Tibial artery (tissue), 4 donors: ENCODE measurements at places on chromosomes 3 and 15.

GRCh38 chr3:72786668-72787067, 61.6 kb downstream of the SHQ1 start:
- no peak for DNase-seq

DNA sequence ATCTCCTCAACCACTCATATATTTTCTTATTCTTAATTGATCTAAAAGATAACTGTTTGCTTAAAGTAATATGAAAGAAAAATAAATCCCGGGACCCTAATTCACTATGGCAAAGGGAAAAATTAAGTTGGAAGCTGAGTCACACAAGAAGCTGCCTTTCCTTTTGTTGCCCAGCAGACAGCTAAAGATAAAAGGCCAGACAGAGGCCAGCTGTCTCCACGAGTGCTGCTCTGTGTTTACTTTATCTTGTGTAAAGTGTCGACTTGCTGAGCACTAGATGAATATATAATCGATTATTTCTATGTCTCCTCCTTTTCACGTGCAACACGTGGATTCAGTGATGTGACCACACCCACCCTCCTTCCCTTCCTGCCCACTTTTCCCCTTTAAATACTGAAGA, 52.8 kb upstream of the NSMCE3 start:
- no peak for DNase-seq

DNA sequence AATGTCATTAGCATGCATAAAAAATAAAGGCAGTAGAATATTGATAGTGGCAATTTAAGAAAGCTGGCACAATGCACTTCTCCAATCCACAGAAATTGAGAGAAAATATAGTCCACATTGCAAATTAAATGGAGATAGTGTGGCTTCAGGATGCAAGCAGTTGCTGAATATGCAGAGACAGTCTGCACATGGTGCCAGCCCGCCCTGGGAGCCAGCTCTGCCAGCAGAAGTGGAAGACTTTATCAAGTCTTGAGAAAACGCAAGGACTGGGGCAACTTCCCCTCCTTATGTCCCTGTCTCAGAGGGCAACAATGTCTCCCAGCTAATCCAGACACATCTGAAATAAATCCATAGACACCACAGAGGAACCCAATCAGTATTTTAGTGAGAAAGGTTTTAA, 57.2 kb downstream of the MB21D2 start:
- peak; percentile 26 for DNase-seq

DNA sequence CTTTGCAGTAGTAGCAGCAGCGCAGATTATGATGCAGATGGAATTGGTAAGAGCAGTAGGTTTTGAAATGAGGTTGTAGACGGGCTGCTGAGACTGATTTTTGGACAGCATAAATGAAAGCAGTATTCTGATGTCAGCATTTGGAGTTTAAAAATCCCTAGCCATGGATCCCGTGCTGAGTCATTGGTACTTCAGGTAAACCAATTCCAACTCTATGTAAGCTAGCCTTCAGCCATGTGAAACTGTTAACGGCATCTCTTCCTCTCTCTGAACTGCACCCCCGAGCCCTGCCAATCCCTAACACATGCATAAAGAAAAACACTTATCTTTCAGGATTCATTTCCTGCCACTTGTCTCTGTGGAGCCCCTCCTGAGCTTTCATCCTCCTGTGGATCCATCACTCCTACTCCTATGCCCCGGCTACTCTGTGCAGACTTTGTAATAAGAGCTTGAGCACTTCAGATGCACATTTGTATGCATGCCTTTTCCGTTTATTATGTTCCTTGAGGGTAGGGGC, 119.0 kb downstream of the AKAP13 start:
- no peak for DNase-seq

GRCh38 chr3:43390255-43390588, 103.9 kb downstream of the SNRK start:
- DNase-seq = no peak

GRCh38 chr3:127534564-127534963, 56.0 kb downstream of the TPRA1 start:
- peak; percentile 19 for DNase-seq

DNA sequence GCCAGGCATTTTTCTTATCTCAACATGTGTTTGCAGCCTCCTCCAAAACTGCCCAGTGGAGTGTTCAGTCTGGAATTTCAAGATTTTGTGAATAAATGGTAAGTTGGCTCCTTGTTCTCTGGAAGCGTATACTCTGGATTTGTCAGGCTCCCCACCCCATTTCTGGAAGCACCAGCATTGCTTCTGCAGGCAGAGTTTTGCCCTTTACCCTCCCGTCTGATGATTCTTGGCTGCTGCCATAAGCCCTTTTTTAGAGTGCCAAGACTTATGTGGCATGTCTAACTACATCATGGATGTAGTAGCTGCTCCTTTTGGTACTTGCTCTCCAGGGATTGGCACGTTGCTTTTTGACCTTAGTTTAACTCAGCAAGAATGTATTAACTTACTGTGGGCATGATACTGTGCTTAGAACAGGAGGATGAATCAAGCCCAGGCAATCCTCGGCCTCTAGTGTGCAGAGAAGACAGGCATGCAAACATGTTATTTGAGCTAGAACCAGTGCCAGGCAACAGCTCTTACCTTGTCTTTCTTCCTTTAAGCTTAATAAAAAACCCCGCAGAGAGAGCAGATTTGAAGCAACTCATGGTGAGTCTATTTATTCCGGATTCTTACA, 8.3 kb downstream of the SNAPC5 start:
- no peak for DNase-seq

DNA sequence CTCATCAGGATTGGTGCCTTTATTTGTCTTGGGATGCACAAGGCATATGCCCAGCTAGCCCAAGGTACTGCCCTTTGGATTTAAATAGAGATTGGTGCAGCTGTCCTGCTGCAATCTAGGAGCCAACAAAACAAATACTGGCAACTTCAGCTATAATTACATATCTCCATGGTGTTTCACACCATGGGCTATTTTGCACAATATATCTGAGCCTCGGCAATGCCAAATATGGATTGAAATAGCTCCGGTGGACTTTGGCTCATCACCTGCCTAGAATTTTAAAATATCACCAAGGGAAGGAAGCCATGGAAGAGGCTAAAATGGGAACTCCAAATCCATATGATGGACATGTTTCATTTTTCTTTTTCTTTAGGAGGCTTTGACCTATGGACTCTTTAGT, 367.8 kb upstream of the UMPS start:
- no peak for DNase-seq

GRCh38 chr3:72797773-72798543, 50.3 kb downstream of the SHQ1 start:
- DNase-seq = no peak

DNA sequence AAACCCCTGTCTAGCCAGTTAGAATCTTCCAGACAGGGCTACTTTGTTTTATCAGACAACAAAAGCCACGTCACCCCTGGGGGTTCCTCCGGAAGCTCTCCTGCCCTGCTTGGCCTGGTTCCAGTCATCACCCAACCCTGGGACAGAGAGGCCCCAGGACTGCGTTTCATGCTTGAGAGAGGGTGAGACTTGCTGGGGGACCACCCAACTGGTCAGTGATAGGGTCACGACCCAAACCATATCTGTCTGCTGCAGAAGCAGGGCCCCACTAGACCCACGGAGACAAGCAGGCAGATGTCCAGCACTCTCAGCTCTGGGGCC, 1.2 kb downstream of the NT5DC2 start:
- no peak for DNase-seq

GRCh38 chr15:74823324-74823723, 3.1 kb upstream of the CPLX3 start:
- no peak for DNase-seq

DNA sequence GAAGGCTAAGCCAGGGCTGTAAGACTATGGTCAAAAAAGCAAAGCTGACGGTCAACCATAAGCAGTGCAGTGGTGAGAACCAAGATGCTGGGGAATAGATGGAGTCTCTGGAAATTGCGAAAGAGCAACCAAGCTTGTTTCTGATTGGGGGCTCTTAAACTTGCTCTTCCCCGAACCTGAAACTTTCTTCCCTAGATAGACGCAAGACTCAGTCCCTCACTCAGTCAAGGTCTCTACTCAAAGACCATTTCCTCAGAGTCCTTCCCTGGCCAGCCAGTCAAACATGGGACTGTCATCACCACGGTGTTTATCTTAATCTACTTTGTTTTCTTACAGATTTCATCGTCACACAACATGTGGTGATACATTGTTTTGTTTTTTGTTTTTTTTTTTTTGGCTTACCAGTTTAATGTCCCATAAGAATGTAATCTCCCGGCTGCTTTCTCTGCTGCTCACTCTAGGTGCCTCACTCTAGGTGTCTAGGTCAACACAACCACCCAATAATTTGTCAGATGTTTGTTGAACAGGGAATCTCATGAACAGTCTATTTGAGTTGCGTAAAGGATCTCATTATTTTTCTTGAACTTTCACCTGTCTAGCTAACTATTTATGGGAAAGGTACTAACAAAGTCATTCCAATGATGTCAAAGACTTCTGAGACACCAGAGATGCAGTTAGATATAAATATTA, 495.4 kb downstream of the FOXP1 start:
- DNase-seq = no peak

- DNase-seq = no peak
Observed at GRCh38 chr3:102200126-102200525, 234.7 kb upstream of the ZPLD1 start.

DNA sequence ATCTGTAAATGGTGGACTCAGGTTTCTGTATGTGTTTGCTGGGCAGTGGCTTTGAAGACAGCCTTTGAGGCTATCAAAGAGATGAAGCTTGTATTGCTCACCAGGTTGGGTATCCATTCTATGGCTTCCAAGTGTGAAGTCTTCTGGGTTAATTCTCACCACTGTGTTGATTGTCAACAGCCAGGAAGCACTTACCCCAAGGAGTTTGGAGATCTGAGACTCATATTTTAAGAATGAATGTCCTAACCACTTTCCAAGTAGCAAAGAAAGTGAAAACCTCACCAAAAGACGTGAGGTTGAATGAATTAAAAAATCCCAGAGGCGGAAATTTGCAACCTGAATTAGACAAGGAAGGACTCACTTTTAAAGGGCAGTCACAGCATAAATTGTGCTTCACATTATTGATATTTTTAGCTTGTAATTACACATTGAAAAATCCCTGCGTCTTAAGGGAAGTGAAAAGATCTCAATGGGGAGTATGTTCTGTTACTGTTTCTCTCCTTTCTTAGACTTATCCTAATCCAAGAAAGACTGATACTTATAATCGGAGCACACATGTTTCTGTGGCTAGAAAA, 304.0 kb upstream of the TPRG1 start:
- no peak for DNase-seq

DNA sequence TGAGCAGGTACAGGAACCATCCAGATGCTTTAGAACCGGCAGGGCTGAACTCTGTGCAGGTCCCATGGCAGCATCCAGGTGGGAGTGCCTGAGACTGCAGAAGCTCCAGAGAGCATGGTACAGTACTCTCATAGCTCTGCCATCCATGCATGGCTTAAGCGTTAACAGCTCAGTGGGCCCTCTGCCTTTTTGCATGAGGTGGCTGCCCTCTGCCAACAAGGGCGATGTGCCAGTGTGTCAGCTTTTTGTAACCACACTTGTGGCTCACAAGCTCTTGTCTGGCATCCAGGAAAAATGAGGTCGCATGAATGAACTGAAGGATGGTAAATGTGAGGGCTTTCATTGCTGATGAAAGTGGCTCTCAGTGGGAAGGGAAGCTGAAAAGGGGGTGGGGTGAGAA, 950.1 kb downstream of the DIPK2A start:
- DNase-seq = no peak

GRCh38 chr3:124772081-124772831, 42.0 kb downstream of the UMPS start:
- DNase-seq = peak; percentile 45

- DNase-seq = no peak
Observed at GRCh38 chr3:14031271-14031670, 93.4 kb downstream of the CHCHD4 start.

DNA sequence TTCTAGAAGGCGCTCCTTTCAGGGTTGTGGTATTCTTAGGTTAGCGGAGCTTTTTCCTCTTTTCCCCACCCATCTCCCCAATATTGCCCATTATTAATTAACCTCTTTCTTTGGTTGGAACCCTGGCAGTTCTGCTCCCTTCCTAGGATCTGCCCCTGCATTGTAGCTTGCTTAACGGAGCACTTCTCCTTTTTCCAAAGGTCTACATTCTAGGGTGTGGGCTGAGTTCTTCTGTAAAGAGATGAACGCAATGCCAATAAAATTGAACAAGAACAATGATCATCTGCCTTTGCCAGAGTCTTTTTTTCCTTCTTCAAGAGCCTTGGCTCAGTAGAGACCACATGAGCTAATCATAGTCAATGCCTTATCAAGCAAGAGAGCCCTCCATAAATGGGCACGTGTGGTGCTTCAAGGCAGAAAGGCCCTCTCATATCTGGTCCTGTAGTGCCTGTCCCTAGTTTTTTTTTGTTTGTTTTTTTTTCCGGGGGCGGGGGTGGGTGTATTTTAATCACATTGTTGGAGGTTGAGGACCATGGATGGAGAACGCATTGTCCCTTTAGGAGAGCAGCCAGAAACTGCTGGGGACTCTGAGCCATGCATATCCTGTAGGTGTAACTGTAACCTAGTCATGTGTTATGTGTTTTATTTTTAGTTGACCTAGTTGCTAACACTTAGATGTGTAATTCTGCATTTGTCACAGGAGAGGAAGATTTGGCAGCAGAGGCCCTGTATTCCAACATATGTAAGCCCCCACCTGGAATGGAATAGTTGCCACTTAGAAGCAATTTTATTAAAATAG, 64.7 kb upstream of the ACAD9 start:
- no peak for DNase-seq

DNA sequence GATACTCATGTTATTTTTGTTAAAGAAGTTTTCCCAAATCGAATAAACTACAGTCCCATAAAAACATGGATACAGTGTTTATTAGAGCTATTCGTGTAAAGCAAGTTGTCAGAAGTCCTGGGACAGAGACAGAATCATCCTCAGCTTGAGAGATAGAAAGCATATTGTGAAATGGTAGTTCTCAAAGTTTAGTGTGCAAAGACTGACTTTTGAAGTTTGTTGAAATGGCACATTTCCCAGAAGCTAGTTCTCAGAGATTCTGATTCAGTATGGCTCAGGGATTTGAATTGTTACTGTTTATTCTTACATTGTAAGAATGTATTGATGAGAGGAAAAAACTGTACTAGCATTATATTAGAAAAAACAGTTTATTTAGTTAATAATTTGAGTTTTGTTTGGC, 22.1 kb downstream of the GABRR3 start:
- DNase-seq = no peak

DNA sequence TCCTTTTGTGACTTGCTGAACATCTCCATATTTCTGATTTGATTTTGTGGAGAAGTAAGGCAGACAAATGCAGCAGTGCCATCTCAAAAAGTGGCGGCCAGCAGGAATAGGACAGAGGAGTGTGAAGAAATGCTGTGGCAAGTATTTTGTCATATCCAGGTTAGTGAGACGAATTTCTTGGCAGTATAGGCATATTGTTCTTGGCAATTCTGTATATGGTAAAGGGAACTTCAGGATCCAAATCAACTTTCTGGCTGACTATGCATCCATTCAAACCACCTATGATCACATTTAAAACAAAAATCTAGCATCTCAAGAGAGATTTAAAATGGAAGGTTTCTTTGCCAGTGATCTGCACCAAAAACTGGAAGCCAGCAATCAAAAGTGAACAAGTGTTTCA, 228.0 kb downstream of the DTWD1 start:
- no peak for DNase-seq

GRCh38 chr3:173599673-173600072, 202.1 kb downstream of the NLGN1 start:
- DNase-seq = no peak

- no peak for DNase-seq
Observed at GRCh38 chr15:45114076-45114750, at the start of the genes DUOX2 and DUOXA2. DUOX2 (minus strand) TSS chr15:45114172; CDS start chr15:45113411, 761 bp downstream. DUOXA2 (plus strand) TSS chr15:45114326; CDS start chr15:45114606, 280 bp downstream.

- no peak for DNase-seq
Observed at GRCh38 chr3:60867200-60867599, 384.1 kb downstream of the FHIT start.
